ENCODE measurements at places on chromosomes 12 and 14.

GRCh38 chr12:83082690-83083276 is 396.1 kb downstream of the TMTC2 start:
- DNase-seq: no peak

GRCh38 chr12:127179176-127179575 is 1087.8 kb upstream of the TMEM132C start:
- no peak for DNase-seq

DNA sequence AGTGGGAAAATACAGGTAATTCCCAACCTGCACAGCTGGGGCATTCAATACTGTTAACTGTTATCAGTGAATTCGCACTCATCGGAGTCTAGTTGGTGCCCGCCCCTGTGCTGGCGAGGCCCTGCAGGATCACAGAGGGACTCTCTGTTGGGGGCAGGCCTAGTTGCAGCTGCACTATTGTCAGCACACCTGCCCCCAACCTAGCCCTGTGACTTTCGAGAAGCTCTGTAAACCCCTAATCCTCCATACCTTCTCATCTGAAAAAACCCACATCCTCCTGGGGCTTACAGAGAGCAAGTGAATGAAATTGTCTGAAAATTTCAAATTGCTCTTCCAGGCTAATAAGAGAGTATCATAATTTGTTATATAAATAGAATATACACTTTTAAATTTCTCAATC is 132.2 kb upstream of the NUDT4 start:
- DNase-seq: no peak

GRCh38 chr12:93979189-93979588 is 169.2 kb upstream of the PLXNC1 start:
- peak; percentile 46 for DNase-seq

DNA sequence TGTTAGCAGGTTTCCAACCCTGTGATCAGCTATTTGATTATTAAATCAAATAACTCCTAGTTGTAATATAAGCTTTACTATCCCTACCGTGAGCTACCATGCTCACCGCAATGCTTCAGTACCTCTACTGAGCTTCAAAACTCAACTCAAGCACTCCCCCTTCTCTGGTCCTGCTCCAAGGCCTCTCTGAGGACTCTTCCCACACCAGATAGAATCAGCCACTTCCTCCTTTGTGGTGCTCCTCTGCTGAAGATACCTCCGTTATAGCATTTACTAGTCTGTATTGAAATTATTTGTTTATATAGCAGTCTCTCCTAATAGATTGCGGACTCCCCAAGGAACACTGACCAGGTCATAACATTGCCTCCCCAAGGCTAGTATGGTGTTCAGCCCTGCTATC is 17.5 kb downstream of the AREL1 start:
- peak; percentile 45 for DNase-seq

Data from NB4 (cell line).